MV-4-11 (cell line): ENCODE measurements at places on chromosomes 4 and X.

DNA sequence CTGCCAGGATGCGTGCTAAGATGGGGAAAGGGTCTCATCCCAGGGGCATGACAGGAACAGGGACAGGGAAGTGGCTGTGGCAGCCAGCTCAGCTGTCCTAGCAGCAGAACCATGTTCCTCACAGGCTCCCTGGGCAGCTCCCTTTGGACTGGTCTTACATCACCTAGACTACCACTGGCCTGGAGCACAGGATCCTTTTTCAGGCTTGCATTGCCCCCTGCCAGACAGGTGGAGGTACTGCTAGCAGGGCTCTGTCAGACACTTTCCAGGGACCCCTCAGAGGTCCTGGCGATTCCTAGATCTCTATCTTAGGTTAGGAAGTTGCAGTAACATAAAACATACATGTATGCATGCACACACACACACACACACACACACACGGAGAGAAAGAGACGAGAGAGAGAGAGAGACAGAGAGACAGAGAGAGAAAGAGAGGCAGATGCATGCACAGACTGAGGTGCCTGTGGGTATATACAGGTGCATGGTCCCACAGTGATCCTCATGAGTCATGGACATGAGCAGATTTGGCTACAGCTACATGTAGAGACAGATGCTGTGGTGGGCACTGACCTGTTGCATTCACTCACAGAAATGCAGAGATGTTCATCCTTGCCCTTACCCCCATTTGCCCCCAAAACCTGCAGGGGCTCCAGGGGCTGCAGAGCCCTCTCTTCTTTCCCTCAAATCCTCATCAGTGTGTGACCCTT, 63.6 kb downstream of the STARD8 start:
- peak; percentile 4 for DNase-seq

DNA sequence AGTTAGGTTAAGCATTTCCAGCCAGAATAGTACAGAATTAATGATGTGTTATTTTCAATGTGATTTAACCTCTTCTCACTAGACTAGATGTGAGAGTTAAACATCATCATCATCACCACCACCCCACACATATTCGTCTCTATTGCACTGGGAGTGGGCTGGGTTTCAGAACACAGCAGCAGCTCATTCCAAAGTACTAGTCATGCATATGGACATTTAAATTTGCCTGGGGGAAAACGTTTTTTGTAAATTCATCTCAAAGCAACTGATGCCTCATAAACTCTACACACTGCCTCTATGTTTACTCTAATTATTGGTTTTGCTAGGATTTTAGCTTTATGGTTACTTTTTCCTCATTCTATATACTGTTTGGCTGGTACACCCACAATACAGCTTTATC, 509.1 kb downstream of the PPP4R3C start:
- DNase-seq = no peak

- no peak for DNase-seq
These were observed at the start of gene DDX53 for GRCh38 chrX:22999696-23000223. Gene DDX53, plus strand, starts transcription at chrX:22999960. Its CDS starts 98 bp downstream, at chrX:23000058.

GRCh38 chrX:151902813-151903591, 9.7 kb upstream of the MAGEA4 start:
- no peak for DNase-seq

DNA sequence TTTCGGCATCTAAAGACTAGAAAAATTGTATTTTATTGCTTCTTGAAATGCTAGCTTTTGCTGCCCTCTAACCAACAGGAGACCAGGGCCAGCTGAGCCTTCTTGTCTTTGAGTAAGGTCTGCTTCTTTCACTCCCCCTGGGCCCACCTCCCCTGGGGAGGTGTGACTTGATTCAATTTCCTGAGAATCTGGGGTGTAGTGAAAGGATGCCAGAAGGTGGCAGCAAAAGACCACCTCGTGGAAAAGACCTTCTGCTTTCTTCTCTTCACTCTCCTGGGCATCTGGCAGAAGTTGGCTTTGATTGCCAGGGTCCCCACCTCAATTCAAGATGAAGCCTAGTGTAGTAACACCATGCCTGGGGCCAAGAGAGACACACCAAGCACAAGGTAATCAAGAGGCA, 96.5 kb upstream of the MAOA start:
- DNase-seq = peak; percentile 1

DNA sequence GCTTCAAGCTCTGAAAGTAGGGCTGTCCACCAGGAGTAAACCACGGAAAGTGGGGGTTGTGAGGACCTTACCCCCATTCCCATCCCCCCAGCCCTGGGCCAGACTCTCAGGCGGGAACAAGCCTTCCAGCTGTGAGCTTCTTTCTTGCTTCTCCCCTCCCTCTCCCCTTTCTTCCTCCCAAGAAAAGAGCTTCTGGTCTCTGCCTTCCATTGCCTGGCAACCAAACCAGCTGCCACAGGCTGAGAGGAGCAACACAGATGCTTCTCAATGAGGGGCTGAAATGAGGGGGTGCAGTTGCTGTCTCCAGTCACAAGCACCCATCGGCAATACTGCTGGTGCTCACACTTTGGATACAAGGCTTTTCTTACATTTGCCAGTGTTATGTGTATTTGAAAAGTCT, 72.5 kb downstream of the SLC16A2 start:
- DNase-seq = no peak

- no peak for DNase-seq
These were observed 34.3 kb upstream of the GRPR start for GRCh38 chrX:16089086-16089485.

- no peak for DNase-seq
These were observed 1.2 kb downstream of the HHIP start for GRCh38 chr4:144647095-144647561.

DNA sequence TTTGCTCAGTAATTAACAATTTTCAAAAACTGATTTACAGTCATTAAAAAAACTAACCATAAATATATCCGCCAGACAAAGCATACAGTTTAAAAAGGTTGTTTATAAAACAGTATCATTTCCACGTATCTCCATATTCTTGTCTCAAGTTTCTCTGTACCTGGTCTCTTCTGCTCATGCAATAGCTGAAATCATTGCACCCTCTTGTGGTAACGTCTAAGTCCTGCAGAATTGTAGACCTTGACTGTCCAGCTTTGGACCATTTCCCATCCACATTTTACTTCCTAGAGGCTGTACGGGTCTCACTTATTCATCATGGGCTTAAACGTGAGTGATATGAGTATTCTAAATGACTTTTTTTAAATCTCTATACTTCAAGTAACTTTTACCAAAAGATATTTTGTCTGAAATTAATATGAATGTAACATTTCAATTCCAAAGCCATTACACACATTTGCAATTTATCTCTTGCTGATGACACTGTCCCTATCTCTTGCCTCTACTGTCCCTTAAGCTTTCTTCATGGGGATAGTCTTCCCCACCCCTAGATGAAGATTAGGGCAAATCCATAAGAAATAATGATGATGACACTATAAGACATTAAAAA, 118.5 kb downstream of the BTC start:
- peak; percentile 44 for DNase-seq

GRCh38 chr4:35970366-35970960, 273.9 kb downstream of the ARAP2 start:
- no peak for DNase-seq

DNA sequence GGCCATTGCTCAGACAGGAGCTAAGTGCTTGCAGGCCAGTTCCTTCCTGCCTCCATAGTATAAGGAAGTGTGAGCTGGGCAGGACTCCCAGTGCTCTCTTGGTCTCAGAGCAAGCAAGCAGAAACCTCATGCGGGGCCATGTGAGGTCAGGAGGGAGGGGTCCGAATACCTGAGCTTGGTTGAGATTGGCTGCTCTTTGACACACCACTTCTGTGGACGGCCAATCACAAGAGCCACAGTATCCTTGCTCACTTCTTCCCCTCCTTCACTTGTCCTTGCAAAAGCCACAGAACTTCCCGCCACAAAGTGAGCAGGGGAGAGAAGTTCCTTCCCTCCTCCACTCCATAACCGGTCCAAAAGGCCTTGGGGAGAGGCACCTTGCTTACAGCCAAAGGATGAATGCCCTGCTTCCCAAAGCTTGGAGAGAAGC, 56.7 kb downstream of the PRPS1 start:
- DNase-seq = peak; percentile 88

DNA sequence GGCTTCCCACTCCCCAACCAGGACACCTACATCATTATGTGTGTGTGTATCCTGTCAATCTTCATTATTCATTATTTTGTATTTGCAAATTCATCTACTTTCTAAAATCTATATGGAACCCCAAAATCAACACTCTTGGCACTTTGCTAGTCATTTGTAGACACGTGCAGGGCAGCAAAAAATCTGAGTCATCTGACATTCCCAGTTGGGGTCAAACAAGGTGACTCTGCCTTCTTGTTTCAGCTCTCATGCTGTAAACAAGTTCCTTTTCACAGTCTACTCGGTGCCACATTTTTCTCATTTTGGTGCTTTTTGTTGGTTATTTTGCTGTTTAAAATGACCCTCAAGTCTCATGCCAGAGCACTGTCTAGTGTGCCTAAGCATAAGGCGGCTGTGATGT, 5.9 kb downstream of the MRFAP1L1 start:
- no peak for DNase-seq

GRCh38 chrX:107764845-107765608, 10.6 kb downstream of the TSC22D3 start:
- DNase-seq = no peak

GRCh38 chr4:161936625-161937550, 226.9 kb downstream of the FSTL5 start:
- no peak for DNase-seq

DNA sequence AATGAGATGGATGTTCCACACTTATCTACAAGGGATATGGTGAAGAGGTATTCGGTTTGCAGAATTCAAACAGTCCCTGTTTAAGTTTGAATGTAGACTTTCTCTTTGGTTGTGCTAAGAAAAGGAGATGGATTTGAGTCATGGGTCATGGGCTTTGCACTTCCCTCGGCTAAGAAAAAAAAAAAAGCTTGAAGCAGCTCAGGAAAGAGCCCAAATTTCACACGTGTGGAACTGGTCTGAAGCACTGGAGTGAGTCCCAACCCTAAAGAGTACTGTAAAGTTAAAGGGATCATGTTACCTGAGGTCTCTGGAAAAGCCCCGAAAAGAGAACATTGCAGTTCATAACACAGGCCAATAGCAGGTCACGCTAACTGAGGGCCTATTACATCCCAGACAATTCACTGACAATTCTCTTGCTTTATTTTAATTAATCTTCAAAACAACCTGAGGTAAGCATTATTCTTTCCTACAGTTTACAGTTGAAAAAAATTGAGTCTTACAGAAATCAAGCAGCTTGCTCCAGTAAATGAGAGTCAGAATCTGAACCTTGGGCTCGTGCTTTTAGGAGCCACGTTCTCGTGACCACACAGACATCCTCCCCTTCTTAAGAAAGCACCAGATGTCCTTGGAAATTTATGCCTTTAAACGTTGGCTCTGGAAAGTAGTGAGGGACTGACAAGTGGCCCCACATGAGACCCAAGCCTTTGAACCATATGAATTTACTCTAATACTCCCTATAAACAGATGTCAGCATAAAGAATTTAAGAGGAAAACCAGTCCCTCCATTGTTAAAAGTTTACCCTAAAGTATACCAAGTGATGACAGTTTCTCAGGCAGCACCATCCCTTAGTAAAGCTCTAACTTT, 89.3 kb downstream of the MAD2L1 start:
- no peak for DNase-seq

DNA sequence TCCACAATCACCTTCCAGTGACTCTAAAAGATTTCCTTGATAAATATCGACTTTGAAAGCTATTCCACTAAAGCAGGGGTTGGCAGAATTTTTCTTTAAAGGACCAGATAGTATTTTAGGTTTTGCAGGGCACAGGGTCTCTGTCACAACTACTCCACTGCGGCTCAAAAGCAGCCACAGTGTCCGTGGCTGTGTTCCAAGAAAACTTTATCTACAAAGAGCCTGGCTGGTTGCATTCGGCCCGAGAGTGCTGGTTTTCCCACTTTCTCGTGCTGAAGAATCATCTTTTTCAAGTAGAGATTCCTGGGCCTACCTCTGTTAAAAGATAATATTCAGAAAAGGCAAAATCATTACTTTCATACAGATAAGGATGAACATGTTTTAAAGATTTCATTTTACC, 55.6 kb downstream of the TSPAN7 start:
- DNase-seq = no peak
